ENCODE measurements at places on chromosomes 1 and 21.

- no peak for DNase-seq
Measured at GRCh38 chr1:145884675-145885074, 991 bp downstream of the ANKRD35 start.

DNA sequence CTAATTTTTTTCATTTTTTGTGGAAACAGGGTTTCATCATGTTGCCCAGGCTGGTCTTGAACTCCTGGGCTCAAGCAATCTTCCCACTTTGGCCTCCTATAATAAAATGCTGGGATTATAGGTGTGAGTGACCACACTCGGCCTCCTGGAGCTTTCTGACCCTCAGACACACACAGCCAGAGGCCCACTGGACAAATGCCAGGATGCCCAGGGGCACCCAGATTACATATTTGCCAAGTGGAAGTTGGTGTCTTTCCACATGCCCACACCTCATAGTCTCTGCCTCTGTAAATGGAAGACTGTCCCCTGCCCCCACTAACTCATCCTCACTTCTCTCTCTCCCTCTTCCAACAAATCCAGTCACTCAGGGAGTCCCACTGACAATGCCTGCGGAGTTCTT is 63.4 kb upstream of the LRP8 start:
- DNase-seq: no peak

GRCh38 chr1:152111515-152111968 is 3.7 kb downstream of the TCHH start:
- no peak for DNase-seq

GRCh38 chr1:217097819-217098218 is 374.6 kb upstream of the ESRRG start:
- DNase-seq: no peak

DNA sequence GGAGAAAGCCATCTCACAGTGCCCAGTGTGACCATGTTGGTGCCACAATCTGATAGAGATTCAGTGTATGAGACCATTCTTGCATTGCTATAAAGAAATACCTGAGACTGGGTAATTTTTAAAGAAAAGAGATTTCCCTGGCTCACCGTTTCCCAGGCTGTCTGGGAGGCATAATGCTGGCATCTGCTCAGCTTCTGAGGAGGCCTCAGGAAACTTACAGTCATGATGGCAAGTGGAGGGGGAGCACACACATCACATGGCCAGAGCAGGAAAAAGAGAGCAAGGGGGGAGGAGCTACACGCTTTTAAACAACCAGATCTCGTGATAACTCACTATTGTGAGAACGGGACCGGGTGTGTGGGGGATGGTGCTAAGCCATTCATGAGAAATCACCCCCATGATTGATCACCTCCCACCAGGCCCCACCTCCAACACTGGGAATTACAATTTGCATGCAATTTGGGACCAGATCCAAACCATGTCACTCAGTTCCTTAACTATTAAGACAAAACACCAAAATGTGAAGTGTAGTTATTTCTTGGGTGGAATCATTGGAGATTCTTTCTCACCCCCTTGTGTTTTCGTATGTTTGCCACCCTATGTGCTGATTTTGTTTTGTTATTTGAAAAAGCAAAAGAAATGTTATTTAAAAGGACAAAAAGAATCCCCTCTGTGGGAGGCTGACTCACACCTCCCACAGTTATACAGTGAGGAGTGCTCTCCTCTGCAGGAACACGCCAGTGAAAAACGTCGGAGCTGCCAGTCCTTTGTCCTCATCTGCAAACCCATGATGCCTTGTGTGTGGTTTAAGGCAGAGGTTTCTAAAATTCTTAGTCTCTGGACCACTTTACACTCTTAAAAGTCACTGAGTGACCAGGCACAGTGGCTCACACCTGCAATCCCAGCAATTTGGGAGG is 46.9 kb upstream of the IFNLR1 start:
- no peak for DNase-seq

GRCh38 chr1:15116966-15117365 is 36.6 kb upstream of the TMEM51 start:
- no peak for DNase-seq

- no peak for DNase-seq
Measured at GRCh38 chr1:7300893-7301663, 470.0 kb upstream of the VAMP3 start.

GRCh38 chr1:1332774-1333480 is 1.8 kb downstream of the TAS1R3 start:
- DNase-seq: no peak

- DNase-seq: no peak
Measured at GRCh38 chr1:43881415-43881814, 52.2 kb upstream of the ARTN start.

DNA sequence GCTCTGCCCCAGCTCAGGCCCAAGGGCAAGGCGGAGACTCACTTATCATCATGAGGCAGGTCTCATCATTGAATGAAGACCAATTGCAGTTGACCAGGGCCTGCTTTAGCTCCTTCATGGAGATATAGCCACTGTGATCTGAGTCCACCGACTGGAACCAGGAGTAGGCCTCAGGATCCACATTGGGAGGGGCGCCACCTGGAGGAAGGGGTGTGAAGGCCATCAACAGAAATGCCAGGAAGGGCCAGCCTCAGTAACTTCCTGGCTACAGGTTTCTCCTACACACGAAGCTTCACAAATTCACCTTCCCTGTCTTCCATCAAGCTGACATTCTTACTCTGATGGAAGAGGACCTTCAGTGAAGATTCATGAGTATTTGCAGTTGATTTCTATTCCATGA is 11.6 kb downstream of the PEF1 start:
- no peak for DNase-seq

Measured in CD4-positive, alpha-beta T cell (primary cell).